Activated T-helper 2 cell treated with anti-CD3 and anti-CD28 coated beads, Interferon-gamma antibody, Interleukin-2, Interleukin-4, amounts not matched to agents 10 μg/mL and 5 μg/mL and 100 μg/mL, durations not matched to agents 14 hours and 24 hours and 36 hours (primary cell): ENCODE measurements at places on chromosomes 2 and 18.

DNA sequence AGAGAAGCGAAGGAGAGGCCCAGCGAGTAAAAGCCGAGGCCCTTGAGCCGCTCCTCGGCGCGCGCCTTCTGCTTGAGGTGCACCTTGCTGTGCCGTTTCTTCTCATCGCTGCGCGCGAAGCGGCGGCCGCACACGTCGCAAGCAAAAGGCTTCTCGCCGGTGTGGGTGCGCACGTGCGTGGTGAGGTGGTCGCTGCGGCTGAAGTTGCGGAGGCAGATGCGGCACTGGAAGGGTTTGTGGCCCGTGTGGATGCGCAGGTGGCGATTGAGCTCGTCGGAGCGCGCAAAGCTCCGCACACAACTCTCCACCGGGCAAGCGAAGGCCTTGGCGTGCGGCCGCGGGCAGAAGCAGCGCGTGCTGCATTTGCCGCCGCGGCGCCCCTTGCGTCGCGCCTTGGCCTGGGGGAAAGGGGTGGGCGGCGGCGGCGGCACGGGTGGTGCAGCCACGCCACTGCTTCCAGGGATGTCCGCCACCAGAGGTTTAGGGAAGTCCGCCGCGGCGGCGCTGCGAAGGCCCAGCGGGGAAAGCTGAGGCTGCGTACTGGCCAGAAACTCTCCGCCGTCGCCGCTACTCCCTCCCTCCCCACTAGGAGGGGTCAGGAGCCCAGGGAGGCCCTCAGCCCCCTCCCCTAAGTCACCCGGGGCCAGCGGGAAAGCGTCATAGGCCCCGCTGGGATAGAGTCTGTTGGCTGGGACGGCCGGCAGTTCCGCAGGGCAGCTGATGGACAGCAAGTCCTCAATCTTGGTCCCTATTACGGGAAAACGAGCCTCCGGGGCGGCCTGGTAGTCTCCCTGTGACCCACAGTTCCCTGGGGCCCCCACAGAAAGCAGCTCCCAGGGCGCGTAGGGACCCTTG is 1.7 kb downstream of the EGR4 start:
- no peak for DNase-seq

- no peak for DNase-seq
These were observed 230.2 kb downstream of the GBX2 start for GRCh38 chr2:235937936-235938335.

GRCh38 chr2:10392951-10393639 is 55.0 kb downstream of the ODC1 start:
- DNase-seq, result no peak

DNA sequence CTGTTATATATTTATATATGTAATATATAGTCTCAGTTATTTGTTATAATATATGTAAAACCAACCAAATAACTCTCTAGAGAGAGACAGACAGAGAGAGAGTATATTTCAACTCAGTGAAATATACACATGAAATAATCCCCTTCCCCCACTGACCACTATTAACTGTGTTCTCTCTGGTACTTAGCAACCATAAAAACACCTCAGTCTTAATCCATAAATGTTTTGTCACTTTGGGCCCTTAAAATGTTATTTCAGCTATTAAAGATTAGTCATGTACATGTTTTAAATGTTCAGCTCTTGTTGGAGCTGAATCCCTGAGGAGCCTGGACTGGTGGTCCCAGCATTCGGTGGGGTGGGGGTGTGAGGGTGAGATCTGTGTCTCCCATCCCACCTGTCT is 122.2 kb upstream of the MAP3K20 start:
- DNase-seq, result no peak

DNA sequence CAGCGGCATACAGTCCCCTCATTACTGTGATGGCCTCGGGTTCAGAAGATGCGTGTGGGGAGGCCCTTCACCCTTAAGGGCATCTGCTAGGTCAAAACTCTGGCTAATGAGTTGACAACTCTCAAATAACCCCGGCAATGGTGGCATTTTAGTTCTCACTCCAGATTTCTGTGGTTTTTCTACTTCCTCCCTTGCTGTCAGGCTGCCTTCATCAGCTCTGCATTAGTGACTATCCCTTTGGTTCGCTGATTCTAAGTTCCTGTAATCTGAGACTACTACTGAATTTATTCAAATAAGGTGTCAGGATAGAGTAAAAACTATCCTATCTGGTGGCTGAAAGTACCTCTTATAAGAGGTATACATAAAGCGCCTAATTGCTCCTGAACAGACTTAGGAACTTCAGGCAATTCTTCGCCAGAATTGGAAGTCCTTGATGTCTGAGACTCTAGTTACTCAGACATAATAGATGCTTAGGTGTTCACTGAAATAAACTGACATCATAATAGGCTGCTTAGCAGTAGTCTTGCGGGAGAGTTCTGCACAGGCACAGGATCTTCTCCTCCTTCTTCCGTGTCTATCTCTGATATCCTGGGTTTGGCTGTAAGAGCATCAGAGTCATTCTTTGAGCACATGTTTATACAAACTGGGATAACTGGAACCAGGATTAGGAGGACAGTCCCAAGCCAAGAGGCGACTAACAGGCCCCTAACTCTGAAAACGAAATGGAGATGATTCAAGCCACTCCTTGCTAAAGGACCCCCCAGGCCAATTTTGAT is 194.5 kb downstream of the DNER start:
- no peak for DNase-seq

DNA sequence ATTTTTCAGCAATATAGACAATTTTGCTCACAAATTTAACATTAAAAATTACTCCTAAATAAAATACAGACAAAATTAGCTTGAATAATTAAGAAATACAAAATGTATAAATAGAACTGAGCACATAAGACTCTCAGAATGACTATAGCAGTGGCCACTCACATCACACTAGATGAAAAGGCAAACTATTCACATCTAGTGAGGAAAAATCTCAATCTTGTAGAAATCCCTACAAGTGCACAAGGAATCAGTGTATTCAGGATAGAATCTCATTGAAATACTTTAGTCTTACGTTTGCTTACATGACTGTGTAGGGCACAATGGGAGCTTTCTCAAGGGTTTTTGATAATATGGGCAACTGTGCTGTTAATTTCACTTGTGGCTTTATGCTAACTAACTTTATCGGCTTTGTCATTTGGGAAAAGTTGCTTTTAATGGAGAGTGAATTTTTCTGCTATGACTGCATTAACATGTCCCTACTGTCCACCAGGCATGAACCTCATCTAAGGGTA is 678.9 kb upstream of the LRRTM4 start:
- no peak for DNase-seq

GRCh38 chr2:240359695-240360094 is 75.8 kb upstream of the GPC1 start:
- DNase-seq, result no peak

- no peak for DNase-seq
These were observed 436.0 kb downstream of the METTL4 start for GRCh38 chr18:2135309-2135708.

GRCh38 chr2:202061695-202062094 is 11.4 kb upstream of the KIAA2012 start:
- DNase-seq, result no peak

- no peak for DNase-seq
These were observed 66.3 kb downstream of the PTGR3 start for GRCh38 chr18:75142677-75143076.

DNA sequence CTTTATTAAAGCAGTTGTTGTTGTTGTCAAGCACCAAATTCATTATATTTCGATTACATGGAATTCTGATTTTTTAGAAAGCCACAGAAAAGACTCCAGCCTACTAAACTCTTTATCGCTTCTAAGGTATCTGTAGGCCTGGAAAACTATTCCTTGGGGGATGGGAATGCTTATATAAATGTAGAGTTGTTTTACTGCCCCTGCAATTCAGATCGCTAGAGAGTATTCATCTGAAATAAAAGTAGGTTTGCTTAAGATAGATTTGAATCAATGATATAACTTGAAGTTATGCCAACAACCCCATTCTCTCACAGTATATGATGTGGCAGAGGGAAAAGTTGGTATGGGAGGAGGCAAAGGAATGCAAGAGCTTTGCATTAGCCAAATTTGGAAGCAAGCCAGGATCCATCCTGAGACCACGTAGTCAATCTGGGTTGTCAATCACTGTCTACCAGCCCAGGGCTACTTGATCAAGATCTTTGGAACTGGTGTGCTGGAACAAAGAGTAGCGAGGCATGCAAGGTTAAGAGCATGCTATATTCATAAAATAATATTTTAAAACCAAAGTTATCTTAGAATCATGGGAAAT is 95.9 kb downstream of the LYPD6B start:
- no peak for DNase-seq

DNA sequence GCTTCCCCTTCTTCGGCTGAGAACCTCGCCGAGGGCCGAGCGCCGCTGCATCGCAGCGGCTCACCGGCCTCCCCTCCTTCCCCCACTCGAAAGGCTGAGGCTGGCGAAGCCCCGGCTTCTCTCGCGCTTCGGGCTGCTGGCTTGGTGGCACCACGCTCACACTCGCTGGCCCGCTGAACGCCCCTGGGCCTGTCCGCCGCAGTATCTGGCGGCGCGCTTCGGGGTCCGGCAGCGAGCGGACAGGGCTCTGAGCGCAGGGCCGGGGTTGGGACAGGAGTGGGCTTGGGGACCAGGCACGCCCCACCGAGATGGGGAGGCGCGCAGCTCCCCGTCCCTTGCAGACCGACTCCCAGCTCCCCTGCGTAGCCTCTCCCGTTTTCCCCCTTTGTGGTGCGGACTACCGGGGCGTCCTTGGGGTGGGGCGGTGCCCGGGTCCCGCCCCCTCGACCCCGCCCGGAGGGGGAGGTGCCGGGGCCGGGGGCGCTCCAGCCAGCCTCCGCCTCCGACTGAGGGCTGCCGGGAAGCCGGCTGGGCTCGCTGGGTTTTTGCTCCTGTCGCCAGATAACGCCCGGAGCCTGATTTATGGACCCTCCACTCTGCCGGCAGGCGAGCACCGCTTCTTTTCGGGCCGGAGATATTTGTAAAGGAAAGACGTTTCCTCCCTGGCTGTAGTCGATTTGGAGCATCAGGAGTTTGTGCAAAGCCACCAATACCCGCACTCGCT is 3.8 kb downstream of the GBX2 start:
- no peak for DNase-seq

DNA sequence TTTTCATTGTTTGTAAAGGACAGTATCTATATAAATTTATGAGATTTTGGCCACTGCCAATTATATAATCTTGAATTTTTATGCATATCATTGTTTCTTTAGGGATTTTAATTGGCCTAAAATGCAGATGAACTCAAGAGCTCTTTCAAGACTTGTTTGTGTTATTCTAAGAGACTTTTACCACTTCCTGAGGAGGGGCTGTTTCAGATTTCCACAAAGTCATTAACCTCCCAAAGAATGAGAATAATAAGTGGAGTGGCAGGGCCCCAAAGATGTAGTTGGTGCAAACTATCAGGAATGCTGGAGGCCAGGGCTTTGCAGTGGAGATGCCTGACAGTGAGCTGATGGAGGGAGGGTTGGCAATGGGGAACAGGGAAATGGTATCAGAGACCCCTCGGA is 15.5 kb upstream of the ACVR1 start:
- no peak for DNase-seq

- no peak for DNase-seq
These were observed 19.0 kb downstream of the OSBPL1A start for GRCh38 chr18:24378598-24378997.

DNA sequence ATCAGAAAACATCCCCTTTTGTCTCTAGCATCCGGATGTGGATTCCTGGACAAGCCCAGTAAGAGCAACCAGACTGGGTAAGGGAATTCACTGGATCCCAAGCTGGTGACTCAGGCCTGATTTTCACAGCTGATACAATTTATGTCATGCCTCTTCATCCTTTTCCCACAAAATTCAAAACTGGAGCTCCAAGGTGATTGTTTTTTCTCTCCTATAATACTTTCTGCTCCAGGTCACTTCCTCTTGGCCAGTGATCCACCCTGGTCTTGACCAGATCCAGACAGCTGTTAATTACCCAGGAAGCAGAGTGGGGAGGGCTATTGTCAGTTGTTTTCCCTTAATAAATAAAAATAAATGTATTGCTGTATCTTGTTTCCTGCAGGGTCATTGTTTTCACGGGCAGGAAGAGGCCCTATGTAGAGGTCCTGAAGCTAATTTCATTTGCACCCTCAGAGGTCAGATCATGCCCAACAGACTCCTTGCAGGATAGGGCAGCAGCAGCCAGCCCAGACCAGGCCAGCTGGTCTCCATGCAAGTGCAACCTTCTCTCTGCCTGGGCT is 57.6 kb downstream of the EVA1A start:
- no peak for DNase-seq

DNA sequence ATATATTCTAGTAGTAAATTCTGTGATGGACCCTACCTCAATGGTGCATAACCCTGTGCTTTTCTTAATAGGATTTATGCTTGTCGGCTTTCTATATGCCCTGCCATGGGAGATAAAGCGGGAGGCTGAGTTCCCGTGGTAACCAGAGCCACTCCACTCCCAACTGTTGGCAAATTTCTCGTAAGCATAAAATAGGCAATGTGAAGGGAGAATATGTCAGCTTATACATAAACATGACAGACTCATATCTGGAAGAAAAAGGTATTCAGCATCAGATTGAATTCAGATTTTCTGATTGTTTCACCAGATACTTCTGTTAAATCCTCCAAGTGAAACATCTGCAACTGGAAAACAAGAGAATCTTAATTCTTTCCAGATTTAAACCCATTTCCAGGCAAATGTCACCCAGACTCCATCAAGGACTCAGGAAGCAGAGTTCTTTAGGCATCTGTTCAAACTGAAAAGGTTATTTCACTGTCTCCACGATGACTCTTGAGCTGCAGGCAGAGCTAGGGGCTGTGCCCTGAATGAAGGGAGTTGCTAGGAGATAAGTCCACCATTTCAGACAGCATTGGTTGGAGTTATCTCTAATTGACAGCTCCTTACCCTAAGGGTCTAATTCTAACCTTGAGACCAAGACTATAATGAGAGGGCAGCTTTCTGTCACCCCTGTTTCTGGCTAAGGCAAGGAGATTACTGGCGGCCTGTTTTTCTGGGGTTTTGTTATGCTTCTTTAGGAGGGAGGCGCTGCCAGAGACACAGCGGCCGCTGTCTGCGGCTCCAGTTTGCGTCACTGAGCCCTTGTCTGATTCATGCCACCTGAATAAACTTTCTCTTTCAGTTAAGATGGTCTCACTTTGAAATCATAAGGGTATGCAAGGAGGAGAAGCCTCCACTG is 381.3 kb downstream of the SOX11 start:
- no peak for DNase-seq

DNA sequence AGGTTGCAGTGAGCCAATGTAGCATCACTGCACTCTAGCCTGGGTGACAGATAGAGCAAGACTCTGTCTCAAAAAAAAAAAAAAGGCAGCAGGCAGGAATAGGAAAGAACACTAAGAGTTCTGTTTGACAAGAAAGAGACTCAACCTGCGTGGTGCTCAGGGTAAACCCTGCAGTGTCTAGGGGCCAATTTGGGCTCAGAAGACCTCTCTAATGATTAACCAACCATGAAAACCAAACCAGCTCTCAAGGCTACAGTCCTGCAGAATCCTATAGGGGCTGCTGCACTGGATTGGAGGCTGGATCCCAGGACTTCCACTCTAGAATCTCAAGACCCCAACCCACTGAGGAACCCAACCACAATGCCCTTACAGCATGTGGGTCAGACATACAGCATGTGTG is 2.4 kb downstream of the TRABD2A start:
- DNase-seq, result no peak

GRCh38 chr2:73935641-73936040 is 9.0 kb downstream of the DGUOK start:
- no peak for DNase-seq

GRCh38 chr2:156457523-156458517 is 21.6 kb downstream of the GPD2 start:
- no peak for DNase-seq
